ENCODE measurements at places on chromosomes 5 and 9.
A peak's percentile ranks its signal among the peaks of the same experiment; 100 is the strongest.

- DNase-seq, result no peak
Measured at GRCh38 chr9:5448016-5448415, 2.3 kb upstream of the CD274 start.

DNA sequence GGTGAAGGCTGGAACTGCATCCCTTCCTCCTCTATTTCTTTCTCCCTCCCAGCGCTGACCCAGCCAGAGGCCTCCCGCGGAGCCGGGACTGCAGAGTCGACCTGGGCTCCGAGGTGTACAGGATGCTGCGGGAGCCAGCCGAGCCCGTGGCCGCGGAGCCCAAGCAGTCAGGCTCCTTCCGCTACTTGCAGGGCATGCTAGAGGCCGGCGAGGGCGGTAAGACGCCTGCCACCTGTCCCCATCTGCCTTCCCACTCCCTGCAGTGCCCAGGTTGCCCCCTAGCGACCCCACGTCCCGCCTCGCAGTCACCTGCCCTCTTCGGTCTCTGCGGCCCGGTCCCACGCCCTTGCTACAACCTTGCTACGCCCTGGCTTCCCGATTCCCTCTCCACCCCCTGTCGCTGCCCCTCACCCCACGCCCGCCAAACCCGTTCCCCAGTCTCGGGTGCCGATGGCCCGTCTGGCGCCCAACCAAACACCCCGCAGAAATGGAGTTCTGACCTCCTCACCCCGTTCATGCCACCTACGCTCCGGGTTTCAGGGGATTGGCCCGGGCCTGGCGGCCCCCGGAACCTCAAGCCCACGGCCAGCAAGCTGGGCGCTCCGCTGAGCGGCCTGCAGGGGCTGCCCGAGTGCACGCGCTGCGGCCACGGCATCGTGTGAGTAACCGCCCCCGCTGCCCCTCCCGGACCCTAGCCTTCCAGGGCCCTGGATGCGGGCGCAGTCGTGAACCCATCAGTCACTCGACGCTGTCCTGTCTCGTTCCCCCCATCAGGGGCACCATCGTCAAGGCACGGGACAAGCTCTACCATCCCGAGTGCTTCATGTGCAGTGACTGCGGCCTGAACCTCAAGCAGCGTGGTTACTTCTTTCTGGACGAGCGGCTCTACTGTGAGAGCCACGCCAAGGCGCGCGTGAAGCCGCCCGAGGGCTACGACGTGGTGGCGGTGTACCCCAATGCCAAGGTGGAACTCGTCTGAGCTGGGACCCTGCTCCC, 14.1 kb downstream of the PDLIM4 start:
- DNase-seq, result no peak

GRCh38 chr9:120398286-120398685, 181.7 kb downstream of the CDK5RAP2 start:
- DNase-seq, result no peak

- no peak for DNase-seq
Measured at GRCh38 chr5:57232293-57233033, 58.6 kb downstream of the GPBP1 start.

DNA sequence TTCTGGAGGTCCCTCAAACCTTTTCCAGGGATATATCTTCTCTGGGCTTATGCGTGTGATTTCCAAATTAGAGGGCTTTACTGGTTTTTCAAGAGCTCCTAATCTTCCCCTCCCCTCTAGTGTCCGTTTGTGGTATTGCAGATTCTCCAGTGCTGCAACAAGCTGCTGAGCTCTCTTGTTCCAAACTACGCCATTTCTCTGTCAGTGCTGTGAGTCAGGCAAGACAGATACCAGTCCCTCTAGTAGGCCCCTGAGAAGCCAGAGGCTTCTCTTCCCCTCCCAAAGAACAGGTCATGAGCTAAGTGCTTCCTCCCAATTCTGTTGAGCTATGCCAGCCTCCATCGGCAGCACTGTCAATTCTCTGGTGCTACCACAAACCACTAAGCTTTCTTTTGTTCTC, 149.5 kb downstream of the FANCC start:
- peak; percentile 39 for DNase-seq

DNA sequence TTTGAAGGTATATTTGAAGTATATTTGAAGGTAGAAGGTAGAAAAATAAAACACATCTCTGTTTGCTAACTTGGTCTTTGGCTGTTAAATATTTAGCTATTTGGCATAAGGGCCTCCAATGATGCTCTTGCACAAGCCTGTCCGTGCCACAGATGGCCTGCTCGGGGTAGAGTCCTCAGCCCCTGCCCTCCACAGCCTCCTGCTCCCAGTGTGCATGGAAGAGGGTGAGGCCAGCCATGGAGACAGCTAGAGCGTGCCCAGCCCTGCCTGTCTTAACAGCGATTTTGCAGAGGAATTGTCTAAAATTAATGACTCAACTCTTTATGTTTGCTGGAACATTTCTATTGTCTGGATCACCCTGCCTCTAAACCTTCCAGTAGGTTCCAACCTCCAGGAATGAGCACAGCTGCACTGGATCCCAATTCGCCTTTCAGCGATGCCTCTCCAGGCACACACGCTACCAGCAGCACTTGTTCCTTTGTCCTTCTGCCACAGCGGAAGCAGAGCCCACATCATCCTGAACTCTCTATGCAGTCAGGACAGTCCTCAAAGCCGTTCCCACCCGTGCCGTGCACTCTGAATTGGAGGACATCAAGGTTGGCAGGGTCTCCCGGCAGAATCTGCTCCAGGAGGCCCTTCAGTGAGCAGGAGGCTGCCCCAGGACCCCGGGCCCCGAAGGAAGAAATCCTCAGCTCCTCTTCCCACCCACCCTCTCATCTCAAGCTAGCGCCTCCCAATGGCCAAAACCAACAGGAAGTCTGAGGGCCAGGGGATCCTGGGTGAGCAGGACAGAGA, 254.0 kb upstream of the IRX1 start:
- DNase-seq, result no peak

DNA sequence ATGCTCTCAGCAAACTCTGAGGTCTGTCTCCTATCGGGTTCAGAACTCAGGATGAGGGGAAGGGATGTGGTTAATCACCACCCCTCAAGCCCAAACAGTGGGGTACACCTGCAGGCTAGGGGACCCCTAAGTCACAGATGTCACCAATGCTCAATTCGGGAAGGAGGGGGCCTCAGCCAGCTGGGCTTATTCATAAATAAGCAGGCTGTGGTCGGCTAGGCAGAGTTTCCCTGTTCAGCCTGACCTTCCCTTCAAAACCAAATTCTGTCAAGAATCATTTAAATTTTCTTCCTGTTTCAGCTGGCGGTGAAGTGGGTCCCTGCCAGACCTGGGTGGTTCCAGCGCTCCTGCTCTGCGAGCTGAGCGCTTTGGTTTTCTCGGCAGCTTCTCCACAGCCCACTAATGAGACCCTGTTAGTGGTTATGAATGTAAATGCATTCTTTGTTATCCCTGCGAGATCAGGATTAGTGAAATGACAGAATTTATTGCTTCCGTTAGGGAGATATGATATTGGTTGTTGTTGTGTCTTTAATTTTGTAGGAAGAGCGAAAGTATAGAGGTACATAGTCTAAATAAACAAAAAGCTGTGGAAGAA, 68.3 kb downstream of the AK8 start:
- no peak for DNase-seq

DNA sequence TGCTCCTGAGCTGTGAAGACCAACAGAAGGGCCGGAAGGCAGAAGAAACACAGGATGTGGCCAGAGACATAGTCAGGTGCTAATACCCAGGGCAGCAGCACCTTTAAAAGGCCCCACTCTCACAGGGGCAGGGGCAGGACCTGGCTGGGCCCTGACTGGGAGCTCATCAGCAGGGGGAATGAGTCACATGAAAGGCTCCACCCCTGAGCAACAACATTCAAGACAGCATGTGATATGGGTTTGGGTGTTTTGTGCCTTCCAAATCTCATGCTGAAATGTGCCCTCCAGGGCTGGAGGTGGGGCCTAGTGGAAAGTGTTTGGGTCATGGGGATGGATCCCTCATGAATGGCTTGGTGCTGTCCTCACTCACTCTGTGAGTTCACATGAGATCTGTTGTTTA, 181.7 kb downstream of the ERCC6L2 start:
- DNase-seq, result no peak

DNA sequence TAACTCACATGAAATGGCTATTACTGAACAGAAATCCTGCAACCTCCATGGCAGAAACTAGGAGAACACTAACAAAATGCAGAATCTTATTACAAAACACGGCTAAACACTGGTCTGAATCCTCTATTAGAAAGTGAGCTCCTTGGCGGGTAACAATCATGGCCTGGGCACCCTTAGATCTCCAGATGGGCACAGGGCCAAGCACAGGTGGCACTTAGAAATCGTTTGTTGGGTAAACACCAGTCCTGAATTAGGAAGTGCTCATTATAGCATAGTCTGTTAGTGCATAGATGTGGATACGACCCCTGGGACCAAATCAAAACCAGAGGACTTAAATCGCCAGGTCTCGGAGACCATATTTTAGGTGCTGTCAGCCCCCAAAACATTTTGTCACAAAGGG, 14.4 kb downstream of the VDAC1 start:
- DNase-seq, result no peak

GRCh38 chr5:21263361-21263760, 1275.4 kb upstream of the CDH18 start:
- no peak for DNase-seq

DNA sequence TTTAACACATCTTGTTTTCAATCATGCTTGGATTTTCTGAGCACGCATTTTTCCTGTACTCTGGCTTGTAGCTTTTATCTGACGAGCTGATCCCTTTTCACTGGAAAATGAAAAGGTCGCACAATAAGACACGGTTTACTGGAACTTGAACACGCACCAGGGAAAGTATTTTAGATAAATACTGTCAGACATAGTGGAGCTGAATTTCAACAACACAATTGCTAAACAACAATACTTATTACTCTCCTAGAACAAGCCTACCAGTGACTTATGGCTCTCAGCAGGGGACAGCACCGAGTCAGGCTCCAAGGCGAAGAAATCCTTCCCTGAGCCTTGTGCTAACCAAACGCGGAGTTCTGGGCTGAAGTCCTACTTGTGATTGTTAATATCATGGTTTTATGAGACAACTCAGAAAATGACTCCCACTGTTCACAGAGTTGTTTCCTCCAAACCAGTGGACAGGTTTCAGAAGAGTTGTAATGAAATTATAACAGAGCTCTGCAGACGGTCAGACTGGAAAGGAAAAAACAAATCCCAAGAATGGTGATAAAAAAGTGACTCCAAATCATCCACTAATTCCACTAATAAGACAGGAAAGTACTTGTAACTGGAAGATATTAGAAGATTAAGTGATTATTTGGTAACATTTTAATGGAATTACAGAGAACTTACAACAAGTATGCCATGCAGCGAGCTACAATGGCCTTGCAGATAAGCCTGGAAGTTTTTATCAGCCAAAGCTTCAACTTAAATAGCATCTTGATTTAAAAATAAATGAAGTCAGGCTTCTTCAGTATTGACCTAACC, 359.6 kb downstream of the EBF1 start:
- no peak for DNase-seq

GRCh38 chr9:17083258-17083657, 51.6 kb upstream of the CNTLN start:
- no peak for DNase-seq

DNA sequence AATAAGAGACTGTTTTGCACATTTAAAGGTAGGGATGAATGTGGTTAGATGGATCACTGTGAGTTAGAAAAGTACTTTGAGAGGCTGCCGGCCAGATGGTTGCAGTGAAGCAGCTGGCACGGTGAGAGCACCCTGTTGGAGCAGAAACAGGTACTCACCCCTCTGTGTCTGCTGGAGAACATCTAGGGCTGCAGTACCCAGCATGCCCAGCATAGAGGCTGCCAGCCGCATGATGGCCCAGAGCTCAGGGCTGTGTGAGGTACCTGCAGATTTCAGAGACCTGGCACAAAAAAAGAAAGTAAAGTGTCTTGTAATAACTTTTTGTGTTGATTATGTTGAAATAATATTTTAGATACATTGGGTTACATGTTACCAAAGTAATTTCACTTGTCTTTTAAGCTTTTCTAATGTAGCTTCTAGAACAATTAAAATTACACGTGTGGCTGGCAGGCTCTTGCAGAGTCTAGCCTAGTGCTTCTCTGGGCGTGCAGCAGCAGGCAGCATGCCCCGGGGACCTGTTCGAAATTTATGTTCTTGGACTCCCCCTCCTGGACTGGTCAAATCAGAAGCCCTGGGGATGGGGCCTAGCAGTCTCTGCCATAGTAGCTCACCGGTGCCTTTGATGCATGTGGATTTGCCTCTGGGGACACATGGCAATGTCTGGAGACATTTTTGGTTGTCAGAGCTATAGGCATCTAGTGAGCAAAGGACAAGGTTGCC, 11.1 kb downstream of the WDR5 start:
- DNase-seq, result no peak

GRCh38 chr9:130483371-130483971, 38.7 kb downstream of the ASS1 start:
- no peak for DNase-seq

DNA sequence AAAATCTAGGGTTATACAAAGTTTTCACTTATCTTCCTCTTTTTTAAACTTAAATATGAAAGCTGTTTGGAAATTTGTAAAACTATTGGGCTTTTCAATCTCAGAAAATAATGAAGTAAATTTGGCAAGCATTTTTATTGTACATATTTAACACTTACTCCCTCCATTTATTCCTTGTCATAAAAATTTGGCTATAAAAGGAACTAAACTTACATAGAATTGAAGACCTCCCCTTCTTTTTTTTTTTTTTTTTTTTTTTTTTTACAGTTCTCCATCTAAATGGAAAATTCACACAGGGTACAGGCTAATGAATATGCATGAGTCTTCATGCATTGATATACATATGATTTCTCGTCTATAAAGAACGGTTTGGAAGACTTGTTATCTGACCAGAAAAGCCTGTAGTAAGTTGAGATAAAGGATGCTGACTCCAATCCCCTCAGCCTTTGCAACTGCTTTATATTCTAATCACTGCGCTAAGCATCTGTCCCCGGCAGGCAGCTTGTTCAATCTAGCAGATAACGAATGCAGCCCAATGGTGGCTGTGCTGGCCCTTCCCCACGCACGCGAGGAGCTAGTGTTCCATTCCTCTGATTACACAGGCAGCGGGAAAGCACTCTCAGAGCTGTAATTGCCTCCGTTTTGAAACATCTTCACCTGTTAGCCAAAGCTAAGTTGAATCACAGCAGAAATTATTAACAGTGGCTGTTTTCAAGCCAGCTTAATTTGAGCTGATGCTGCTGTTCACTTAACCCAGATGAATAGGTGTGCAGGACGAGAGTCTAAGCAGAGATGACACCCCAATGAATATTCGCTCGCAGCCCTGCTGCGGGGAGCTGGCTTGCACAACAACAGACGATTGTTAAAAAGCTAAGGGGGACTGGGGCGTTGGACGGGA, 453.8 kb upstream of the ZNF608 start:
- DNase-seq, result no peak

DNA sequence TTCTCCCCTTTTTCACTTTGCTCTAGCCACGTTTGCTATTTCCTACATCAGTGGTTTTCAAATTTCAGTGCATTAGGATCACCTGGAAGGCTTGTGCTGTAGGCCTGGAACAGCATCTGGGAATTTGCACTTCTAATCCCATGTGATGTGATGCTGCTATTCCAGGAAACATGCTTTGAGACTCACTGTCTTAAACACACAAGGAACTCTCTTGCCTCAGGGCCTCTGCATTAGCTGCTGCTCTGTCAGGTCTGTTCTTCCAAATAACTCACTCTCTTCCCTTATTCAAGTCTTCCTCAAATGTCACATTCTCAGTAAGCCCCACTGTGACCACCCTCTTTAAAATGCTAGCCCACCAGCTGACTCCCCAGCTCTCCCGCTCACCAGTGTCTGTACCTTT, 204.0 kb downstream of the DNAH5 start:
- DNase-seq, result no peak
